ENCODE measurements at places on chromosomes 3 and 15.

GRCh38 chr15:66777054-66777453 is 75.0 kb downstream of the SMAD6 start:
- DNase-seq: no peak

DNA sequence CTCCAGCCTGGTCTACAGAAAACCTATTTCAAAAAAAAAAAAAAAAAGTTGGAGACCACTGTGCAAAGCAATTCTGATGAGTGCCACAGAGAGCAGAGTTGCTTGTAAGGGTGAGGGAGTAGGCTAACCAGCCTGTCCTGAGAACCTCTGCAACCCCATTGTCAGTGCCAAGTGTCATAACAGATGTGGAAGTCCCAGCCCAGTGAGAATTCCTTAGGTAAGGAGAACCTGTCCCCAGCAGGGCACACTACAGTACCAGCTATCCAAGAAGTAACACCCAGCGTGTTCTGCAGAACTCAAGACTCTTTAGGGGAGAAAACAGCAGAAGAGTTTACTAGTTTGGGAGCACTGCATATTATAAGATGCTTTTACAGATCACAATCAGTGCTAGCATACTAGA is 156.3 kb downstream of the LIPC start:
- DNase-seq: no peak

DNA sequence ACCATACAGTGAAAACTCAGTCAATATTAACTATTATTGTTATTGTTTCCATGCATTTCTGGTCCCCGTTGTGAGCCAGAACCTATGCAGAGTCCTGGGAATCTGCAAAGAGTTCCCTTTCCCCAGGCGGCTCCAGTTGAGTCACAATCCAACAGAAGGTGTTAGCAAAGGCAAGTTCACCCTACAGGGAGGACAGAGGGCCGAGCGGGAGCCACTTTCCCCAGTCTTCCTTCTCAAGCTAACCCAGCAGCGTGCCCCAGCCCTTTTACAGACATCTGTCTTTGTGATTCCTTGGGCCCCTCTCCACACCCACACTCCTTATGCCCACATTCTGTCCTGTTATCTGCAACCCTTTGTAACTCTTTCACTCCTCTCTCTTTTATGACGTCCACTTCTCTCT is 13.1 kb upstream of the LTF start:
- DNase-seq: no peak

DNA sequence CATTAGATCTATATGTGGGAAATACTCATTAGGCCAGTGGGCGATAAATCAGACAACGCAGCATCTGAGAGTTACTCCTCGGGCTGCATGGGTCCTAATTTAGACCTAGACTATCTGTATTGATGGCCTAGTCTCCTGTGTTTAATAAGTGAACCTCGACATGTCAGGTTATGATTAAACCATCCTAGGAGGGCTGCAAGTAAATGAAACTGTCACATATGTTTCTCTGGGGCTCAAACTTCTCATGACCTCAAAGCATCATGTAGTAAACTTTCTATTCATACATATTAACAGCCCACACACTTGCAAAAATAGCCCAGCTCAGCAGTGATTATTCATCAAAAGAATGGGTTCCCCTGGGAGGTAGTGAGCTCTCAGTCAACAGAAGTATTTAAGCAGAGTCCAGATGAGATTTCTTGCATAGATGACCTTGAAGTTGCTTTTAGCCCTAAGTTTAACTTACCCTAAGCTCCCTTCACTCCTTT is 51.6 kb downstream of the RAB11A start:
- DNase-seq: no peak

DNA sequence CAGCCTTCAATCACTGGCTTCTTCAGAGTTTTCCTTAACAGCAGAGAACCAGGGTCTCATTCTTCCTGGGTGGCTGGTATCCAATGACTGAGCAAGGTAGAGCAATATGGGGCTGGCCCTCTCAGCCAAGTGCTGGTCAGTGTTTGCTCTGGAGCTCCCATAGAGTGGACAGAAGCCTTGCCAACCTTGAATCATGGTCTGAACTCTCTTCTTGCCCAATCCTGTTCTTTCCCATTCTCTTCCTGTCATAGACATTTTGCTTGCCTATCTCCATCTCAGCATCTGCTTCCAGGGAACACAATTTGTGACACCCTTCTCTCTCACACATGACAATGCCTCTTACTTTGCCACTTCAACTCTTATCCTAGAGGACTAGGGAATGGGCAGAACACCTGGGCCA is 245.6 kb upstream of the PEX5L start:
- DNase-seq: no peak

- DNase-seq: no peak
These were observed 130.8 kb downstream of the SNRK start for GRCh38 chr3:43417133-43417532.

GRCh38 chr3:19738846-19739245 is 195.2 kb downstream of the EFHB start:
- no peak for DNase-seq

DNA sequence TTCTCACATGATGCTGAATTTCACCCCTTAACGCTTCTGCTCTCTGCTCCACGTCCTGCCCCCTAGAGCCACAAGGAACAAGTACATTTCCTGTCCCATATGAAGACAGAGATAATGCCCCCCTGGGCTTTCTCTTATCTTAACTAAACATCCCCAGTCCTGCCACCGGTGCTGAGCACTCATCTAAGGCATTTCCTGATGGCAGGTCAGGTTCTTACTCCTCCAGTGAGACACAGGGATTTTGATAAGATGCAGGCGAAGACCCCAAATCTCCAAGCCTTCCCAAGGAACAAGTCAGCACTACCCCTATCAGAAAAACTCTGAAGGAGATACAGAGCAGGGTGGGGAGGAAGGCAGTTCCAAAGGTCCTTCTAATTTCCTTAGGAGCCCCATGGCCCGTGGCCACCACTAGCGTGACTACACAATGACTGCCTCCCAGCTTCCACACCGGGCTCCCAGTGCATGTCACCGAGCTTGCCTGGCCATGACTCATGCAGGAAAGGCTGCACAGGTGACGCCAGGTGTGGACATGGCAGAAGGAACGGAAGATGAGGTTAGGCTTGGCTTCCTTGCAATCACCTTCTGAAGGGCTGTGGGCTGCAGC is 152.9 kb downstream of the XXYLT1 start:
- no peak for DNase-seq

- DNase-seq: no peak
These were observed 2.3 kb downstream of the SELENOS start for GRCh38 chr15:101275018-101275417.
